ENCODE measurements at places on chromosomes 7 and 10.

GRCh38 chr10:80504897-80505465, 32.7 kb upstream of the SH2D4B start:
- peak; percentile 77 for DNase-seq

DNA sequence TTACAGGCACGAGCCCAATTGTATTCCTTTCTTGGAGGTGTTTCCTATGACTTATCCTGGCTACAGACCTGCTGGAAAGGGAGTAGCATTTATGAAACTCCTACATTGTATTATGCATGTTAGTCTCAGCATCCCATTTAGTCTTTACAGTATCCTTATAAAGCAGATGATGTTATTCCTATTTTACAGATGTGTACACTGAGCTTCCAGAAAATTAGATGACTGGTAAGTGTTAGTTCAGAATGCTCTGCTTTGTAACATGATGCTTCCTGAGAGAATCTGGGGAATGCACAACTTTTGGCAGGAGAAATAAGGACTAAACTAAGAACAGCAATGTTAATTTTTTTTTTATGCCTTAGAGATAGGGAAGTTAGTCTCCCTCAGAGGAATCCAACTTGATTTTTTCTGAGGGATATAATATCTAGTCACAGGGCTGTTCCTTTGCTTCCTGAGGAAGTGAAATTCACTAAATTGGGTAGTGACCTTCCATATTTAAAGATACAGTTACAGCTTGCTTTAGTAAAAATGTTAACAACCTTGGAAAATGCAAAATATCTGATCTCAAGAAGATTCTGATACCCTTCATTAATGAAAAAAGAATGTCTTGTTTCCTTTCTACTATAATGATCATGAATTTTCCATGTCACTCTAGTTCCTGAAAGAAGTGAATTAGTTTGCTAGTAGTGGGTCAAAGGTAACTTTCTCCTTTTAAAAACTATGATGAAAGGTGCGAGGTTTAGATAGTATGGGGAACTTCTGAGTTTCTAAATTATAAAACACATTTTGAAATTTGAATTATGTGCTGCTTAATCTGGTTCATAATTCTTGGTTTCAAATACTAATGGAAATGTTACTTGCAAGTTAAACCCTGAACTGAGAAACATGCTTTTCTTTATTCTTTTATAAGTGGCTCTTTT, 194.0 kb upstream of the PRPS1L1 start:
- DNase-seq, result no peak

DNA sequence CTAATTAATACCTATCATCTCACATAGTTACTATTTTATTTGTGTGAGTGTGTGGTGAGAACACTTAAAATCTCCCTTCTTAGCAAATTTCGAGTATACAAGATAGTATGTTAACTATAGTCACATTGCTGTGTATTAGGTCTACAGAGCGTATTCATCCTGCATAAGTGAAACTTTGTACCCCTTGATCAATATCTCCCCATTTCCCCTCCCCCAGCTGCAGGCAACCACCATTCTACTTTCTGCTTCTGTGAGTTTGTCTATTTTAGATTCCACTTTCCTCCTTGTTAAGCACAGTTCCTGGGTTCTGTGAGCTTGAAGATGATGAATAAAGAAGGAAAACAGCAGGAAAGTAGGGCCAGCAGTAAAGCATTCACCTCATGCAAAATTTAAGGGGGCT, 42.4 kb downstream of the MRPS33 start:
- no peak for DNase-seq

DNA sequence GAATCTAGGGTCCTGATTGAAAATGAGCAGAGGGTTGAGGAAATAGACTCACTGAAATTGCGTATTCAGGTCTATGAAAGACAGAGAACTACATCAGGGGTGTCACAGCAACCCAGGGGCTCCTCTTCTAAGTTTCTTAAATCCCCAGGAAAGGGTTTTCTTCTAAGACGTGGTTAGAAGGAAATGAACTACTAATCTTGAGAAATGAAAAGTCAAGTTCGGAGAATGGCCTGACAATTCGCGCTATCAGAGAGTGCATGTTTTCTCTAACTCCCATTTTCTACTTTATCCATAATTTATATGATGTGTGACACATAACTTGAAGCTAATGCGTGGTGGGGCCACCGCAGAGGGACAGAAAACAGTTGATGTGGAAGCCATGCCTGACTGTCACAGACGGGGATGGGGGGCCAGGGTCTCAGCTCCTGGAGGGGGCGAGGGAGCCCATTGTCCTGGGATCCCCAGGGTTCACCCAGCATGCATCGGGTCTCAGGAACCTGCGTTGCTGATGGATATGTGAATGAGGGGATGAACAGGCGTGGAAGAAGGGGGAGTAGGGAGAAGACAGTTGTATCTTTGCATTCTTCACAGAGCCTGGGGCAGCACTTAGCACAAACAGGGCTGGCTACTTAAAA, 86.3 kb downstream of the PTPRE start:
- DNase-seq, result no peak

GRCh38 chr10:116076621-116077020, 196.4 kb downstream of the GFRA1 start:
- DNase-seq, result no peak

GRCh38 chr7:33722383-33723101, 182.8 kb upstream of the BMPER start:
- DNase-seq, result peak; percentile 100

GRCh38 chr7:101814081-101814990, 3.1 kb upstream of the CUX1 start:
- peak; percentile 77 for DNase-seq

GRCh38 chr7:120995654-120996053, 7.1 kb downstream of the CPED1 start:
- DNase-seq, result no peak

DNA sequence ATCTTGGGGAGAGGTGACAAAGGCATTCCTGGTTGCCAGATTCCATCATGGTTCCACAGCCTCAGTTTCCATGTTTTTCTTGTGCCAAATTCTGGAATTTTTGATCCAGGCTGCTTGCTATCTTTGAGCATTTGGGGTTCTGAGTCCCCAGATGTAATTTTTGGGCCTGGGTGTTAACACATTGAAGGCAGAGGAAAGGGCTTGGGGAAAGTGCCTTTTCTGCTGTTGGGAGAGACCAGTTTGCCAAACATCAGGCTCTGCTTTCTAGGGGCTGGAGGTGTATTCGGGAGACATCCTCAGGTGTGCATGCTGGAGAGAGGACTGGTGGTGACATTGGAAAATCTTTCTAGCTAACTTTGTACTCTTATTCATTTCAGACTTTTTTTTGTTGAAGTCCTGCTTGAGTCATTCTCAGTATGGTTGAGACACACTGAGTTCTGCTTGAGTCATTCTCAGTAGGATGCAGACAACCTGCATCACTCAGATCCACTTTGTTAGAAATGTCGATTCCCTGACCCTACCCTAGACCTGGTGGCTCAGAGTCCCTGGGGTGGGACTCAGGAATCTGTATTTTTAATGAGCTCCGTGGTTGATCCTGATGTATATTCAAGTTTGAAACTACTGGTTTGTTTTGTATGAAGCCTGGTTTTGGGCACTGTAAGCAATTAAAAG, 101.0 kb downstream of the LRMDA start:
- no peak for DNase-seq

- DNase-seq, result no peak
Observed at GRCh38 chr10:5510281-5511072, 11.1 kb upstream of the CALML5 start.

DNA sequence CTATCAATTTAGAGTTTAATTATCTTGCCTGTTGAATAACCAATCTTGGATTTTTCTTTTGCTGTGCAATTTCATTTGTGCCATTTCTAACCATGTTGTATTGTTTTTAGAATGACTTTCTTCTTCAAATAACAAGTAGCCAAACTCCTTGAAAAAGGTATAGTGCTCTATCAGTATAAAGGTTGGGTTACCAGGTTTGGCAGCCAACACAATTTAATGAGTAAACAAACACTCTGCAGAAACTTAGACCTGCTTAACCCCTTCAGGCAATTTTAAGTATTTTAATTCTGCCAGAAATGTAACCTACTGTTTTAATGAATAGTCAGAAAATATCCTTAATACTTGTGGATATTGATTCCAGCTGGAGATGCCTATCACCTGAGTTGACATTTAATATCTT, 299.8 kb downstream of the ARL4A start:
- DNase-seq, result no peak

DNA sequence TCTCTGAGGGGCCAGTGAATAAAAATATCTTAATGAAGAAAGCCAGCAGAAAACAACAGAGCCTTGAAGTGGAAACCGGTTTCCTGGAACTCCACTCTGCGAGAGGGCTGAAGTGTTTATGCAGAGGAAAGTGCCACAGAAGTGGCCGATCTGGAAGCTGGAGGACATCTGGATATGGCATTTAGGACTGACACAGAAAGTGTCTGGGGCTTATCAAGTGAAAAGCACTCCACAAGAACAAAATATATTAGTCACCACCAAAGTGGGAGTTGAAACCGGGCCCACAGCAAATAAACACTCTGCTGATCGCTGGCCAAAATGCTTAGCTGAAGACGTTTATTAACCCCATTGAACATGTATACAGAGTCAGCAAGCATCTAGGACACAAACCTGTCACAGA, 7.8 kb downstream of the NOD1 start:
- DNase-seq, result no peak

GRCh38 chr10:60208676-60209269, 180.9 kb downstream of the ANK3 start:
- DNase-seq, result no peak

- DNase-seq, result no peak
Observed at GRCh38 chr7:101919363-101920115, 102.1 kb downstream of the CUX1 start.

- DNase-seq, result no peak
Observed at GRCh38 chr7:132752431-132752830, 176.2 kb upstream of the PLXNA4 start.

DNA sequence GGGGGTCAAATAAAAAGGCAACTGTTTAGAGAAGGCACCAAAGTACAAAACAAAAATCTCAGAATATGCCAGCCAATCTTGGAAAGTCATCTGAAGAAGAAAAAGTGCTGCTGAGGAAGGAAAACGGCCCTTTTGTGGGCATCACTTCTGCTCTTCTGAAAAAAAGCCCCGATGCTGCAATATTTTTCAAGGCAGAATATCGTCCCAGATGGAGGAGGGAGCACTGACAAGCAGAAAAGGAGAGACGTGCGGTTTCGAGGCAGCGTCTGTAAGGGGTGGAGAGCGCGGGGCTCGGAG, 959 bp upstream of the ATRNL1 start:
- no peak for DNase-seq

DNA sequence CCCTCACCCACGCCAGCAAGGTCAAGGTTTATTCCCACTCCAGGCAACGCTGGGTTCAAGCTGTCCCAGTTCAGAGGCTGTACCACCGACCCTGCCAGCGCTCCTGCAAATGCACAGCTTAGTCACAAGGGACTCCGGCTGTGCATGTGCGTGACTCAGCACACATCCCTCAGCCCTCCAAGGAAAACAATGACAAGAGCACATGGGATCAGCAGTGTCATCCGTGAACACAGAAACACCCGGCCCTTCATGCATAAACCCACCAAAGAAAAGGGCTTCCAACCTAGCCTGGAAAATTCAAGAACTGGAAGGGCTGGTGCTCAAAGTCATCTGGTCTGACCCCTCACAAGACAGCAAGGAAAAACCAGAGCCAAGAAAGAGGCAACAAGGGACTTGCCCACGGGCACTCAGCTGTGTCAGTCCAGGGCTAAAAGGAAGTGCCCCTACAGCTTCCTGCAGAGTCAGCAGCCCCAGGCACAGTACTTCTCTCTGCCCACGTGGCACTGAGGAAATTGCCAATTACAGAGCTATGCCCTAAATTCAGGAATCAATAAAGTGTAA, 106.1 kb downstream of the KCNMA1 start:
- DNase-seq, result peak; percentile 79

DNA sequence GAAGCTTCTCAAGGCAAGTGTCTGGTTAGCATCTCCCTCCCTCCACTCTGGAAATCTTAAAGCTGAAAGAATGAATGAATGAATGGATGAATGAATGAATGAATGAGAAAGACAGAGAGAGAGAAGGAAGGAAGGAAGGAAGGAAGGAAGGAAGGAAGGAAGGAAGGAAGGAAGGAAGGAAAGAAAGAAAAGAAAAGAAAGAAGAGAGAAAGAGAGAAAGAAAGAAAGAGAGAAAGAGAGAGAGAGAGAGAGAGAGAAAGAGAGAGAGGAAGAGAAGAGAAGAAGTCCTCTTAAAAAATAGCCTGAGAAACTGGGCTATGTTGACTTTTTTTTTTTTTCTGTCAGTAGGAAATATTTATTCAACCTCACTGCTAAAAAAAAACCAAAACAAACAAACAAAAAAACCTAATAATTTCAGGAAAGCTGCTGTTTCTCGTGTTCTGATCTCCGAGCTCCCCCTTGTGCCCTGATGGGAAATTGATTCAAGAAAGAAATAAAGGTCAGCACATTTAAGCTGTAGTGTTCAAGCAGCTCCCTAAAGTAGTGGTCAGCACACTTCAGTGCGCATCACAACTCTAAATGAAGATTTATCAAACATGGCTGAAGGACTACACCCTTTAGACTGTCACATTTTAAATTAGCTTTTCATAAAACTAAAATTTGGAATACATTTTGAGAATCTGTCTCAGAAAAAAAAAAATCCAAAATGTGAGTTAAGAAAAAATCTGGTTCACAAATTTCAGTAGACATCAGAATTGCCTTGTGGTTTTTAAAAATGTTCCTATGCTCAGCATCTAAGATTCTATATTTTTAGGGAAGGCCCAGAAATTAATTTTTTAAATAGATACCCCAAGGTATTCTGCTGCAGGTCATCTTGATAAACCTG, 154.3 kb downstream of the ELAPOR2 start:
- no peak for DNase-seq

- DNase-seq, result no peak
Observed at GRCh38 chr10:114715171-114715670, 57.1 kb upstream of the ABLIM1 start.

DNA sequence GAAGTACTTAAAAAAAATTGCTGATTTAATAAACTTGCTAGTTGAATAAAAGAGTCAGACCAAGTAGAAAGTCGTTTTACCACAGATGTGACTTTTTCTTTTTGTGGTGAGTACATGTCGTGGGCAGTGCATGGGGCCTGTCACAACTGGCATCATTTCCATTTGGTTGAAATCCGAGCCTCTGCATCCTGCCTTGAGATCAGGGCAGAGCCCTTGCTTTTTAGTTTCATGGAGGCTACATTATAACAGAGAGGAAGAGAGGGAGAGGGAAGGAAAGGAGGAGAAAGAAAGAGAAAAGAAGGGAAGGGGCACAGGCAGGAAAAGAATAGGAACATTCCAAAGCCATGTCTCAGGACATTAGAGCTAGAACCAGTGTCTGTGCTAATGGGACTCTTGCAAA, 20.4 kb upstream of the INSYN2A start:
- DNase-seq, result no peak

GRCh38 chr7:150322114-150322832, 882 bp upstream of the LRRC61 start:
- no peak for DNase-seq

- DNase-seq, result no peak
Observed at GRCh38 chr7:116293139-116293538, 82.8 kb downstream of the TES start.
